ENCODE measurements at places on chromosomes 11 and 22. TPM values are rescaled to one million over a fixed set of nuclear protein-coding genes. Genes with fewer than 3 reads are reported as not detected.

- DNase-seq, result peak; percentile 84
These were observed at the start of gene CLCF1 for GRCh38 chr11:67372993-67373647. CLCF1 (minus strand) TSS chr11:67373598; CDS start chr11:67373539, 59 bp downstream.

GRCh38 chr11:131042041-131042390, 125.7 kb upstream of the SNX19 start:
- no peak for DNase-seq

DNA sequence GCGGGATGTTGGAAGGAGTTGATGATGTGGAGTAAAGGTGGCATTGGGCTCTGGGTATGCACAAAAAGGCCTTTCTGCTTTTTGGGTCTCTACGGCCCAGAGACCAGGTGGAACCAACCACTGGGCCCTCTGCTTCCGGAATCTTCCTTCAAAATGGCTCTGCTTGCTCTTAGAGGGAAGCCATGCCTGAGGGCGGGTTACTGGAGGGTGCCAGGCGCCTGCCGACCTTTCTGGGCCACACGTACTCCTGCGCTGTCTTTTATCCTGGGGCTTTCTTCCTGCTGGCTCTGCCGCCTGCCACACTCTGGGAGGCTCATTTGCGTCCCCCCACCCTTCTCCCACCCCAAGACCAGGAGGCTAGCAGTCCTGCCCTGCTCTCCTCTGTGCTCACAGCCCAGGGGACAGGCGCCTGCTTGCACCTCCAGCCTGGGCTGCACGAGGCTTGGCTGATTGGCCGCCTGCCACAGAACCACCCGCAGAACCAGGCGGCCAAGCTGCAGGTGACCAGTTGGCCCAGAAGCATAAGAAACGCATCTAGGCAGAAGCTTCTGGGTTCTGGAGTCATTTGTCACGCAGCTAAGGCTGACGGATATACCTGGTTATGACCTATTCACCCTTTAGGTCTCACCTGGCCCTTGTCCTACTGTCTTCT, 536.9 kb downstream of the TBC1D22A start:
- no peak for DNase-seq

DNA sequence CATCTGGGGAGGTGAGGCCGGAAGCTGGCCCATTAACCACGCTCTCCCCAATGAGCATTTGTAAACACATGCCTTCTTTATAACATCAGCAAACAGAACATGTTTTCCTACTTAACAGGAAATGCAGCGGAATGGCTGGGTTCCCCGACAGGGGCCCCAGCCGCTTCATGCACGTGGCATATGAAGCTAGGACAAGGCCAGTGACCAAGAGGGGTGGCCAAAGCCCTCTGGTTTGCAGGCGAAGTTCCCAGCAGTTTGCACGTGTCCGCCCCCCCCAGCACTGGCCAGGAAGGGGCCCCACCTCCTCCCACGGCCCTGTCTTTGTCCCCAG, 38.7 kb upstream of the LINC01488 start:
- DNase-seq, result no peak

GRCh38 chr11:26204101-26204500, 127.8 kb upstream of the ANO3 start:
- DNase-seq, result no peak

- DNase-seq, result peak; percentile 86
These were observed 472 bp downstream of the APOA5 start for GRCh38 chr11:116791002-116791812.

DNA sequence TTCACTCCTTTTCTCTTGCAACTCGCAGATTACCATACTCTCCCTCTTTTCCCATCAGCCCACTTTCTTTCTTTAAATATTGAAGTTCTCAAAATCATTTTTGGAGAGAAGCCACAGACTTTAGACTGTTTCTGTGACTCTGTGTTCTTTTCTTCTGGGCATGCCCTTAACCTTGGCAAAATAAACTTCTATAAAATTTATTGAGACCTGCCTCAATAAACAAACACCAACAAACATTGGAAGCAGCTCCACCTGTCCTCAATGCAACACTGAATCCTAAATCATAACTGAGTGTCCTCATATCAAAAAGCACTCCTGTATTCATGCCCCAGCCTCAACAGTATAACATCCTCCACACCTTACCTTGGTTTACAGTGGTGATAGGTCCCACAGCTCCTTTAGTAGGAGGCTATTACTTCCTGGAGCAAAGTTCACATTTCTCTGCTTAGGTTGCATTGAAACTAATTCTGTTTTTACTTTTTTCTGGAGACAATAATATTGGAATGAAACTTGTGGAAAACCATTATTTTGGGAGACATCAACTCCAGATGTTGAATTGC, 320.0 kb upstream of the LRRC4C start:
- DNase-seq, result no peak

DNA sequence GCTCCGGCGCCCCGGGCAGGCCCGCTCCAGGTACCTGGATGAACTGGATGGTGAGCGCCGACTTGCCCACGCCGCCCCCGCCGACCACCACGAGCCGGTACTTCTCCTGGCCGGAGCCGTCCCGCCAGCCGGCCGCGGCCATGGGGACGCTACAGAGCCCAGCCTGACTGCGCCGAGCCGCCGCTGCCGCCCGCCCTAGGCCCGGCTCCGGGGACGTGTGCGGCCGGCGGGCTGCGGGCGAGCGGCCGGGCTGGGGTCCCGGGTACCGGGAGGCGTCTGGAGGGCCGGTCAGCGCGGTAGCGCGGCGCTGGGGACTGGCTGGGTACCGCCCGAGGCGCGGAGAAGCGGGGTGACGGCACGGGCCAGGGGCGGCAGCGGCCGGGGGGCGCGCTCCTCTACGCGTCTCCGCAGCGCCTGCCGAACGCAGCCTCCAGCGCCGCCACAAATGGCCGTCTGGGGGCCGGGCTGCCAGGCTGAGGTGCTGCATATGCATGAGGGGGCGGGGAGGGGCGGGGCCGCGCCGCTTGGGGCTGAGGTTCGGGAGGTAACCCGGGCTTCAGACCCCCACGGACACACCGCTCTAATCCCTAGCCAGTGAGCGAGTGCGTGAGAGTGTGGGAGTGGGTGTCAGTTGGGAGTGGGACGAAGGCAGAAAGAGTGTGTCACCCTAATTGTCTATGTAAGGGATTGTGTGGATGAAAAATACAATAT, at the start of gene RRAS2:
Gene RRAS2, minus strand, starts transcription at position 455 of the 711 bp plus-strand sequence. Its CDS starts 313 bp downstream, at position 142.
- peak; percentile 89 for DNase-seq

DNA sequence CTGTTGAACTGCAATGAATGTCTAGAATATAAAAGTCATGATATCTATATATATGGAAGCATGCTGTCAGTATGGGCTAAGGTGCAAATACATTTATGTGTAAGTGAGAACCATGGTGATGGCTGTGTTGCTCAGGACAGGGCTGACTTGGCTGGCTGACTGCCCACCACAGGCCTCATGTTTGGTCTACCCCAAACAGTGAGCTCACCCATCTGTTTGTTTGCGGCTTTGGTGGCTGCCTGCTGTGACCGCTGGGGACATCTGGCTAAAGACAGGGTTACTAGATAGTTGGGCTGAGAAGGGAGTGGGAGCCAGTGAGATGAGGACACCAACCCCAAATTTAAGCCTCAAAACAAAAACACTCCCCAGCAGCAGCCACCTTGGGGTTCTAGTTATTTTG, 6.3 kb downstream of the CD44 start:
- no peak for DNase-seq

GRCh38 chr11:118129471-118130172, 23.0 kb downstream of the SCN4B start:
- DNase-seq, result no peak

DNA sequence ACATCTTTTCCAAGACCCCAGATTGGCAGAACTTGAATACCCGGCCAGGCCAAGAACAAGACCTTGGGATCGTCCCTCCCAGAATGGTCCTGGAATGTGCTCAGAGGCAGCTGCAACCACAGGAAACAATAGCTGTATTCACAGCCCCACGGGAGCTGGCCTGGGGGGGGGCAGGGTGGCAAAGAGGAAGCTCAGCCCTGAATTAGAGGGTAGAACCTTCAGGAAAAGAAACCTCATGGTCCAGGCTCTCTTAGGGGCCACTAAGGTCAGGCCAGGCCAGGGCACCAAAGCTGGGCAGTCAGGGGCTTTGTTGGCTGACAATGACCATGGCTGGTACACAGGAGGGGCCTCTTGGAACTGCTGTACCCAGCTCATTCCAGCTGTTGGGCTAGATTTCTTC, 17.3 kb downstream of the RPL27A start:
- DNase-seq, result no peak

Gene SREBF2
- total RNA-seq, result 75.5 TPM

Gene OR8J3
- total RNA-seq, result not detected

Gene TUBA8
- total RNA-seq, result 243 TPM

Gene TCF20
- 16.7 TPM for total RNA-seq

Gene CHRNA10
- 1.2 TPM for total RNA-seq

Gene UPK3A
- 0.54 TPM for total RNA-seq

Data from Right ventricle myocardium inferior (tissue), 1 donor.